Stimulated activated CD8-positive, alpha-beta memory T cell treated with anti-CD3 and anti-CD28 coated beads, Interleukin-4, amount 100 ng/mL, for 4 hours (primary cell): ENCODE measurements at places on chromosomes 3 and 15.
A peak's percentile ranks its signal among the peaks of the same experiment; 100 is the strongest.

DNA sequence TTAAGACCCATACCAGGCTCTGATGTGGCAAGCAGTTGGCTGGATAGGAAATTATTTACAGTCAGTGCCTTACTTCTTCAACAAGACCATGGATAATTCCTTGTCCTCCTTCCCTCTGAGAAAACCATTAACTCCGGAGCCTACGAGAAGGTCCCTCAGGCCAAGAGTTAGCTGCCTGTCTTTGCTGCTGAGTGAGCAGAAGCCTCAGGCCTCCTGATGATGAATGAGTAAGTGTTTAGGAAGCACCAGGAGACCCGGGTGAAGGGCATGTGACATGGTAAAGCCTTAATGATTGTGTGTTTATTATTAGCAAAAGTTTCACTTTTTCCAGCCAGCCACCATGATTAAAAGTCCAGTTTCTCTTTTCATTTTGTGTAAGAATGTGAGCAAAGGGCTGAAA, 174.9 kb upstream of the TOPAZ1 start:
- DNase-seq: no peak

DNA sequence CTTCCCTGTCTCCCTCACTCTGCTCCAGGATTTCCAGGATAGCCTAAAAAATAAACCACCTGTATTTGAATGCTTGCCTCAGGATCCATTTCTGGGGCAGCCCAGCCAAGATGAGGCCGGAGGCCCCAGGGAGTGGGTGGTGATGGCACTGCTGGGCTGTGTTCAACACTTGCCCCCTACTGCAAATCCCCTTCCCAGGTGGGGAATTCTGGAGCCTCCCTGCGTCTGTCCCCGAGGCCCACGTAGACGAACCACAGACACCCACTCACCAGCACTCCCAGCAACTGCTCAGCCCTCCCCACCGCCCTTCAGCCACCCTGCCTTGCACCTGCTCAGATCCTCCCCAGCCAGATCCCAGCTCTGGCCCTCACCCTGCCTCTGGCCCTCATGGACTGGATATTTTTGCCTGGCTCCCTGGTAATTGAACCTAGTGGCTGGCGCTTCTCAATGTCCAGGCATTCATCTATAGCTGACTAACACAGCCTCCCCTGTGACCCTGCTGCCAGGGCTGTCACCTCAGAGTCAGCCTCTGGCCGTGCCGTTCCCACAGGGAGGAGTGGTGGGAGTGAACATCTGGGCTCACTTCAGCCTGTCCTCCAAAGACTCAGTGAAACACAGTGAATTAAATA, 17.1 kb upstream of the EPB42 start:
- DNase-seq: no peak

DNA sequence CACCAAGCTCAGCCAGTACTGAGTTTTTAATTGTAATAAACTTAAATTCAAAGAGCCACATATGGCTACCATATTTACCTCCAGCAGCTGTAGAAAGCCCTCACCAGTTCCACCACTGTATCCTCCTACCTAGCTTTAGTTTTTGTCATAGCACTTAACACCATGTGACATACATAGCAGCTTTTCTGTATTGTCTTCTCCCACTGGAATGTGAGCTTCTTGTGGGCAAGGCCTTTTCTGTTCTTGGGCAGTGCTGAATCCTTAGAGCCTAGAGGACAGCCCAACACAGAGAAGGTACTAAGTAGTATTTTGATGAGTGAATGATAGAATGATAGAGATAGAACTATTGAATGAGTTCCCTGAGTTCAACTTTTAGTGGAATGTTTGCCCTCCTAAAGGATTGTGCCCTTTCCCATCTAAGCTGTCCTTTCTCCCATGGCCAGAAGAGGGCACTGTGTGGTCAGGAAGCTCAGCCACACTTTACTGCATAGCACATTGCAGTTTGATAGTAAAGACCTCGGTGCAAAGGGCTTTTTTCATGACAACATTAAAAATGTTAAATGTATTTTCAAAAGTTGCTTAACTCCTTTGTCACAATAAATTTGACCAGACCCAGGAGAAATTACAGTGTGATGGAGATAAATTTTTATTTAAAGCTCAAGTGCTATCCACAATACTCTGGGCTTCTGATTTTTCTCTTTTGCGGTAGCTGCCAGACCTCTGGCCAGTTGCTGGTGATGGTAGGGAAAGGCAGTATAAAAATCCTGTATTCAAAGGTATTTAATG, 115.8 kb downstream of the GHSR start:
- DNase-seq: peak; percentile 24

DNA sequence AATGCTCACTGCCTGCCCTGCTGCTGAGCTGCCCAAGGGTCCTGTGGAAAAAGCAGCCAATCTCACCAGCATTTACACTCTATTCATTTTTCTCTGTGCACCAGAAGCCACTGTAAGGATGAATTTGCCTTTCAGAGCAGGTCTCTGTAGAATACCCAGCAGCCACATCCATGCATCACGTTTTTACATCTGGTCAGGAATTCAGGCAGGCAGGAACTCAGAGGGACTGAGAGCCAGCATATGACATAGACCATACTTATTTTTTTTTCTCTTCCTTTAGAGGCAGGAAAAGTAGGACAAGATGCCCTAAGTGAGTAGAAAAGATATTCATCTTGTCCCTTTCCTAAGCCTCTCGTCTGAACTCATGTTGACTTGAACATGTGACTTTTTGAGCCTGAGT, 292.7 kb downstream of the EPHB1 start:
- DNase-seq: no peak

DNA sequence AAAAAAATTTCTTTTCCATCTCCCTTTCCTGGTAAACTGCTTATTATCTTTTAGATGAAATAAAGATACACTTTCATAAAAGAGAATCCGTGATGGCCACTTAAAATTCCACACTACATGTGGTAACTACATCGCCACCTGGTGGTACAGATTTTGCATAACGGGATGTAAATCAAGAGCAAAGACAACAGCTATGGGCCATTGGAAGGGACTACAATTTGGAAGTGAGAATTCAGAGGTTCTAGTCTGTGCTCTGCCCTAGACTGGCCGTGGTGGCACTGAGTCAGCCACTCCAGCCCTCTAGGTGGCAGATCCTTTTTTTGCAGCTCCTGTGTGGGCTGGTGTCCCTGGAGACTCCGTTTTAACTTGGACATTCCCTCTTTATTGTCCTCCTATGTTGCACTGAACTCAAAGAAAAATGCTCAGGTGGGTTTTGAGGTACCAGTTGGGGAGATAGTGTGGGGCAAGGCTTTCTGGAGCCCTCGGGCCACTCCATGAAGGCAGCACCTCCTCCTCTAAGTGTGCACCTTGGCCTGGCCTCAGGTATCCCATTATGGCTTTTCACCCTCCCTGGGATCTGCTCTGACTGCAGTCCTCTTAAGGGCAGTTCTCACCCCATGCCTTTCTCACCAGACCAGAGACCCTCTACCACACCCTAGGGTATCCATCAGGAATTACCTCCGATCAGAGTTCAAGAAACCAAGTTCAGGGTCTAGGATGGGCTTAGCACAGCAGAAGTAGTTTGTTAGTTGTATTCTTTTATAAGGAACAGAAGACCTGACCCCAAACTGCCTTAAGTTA, 54.9 kb downstream of the SPSB4 start:
- DNase-seq: no peak

DNA sequence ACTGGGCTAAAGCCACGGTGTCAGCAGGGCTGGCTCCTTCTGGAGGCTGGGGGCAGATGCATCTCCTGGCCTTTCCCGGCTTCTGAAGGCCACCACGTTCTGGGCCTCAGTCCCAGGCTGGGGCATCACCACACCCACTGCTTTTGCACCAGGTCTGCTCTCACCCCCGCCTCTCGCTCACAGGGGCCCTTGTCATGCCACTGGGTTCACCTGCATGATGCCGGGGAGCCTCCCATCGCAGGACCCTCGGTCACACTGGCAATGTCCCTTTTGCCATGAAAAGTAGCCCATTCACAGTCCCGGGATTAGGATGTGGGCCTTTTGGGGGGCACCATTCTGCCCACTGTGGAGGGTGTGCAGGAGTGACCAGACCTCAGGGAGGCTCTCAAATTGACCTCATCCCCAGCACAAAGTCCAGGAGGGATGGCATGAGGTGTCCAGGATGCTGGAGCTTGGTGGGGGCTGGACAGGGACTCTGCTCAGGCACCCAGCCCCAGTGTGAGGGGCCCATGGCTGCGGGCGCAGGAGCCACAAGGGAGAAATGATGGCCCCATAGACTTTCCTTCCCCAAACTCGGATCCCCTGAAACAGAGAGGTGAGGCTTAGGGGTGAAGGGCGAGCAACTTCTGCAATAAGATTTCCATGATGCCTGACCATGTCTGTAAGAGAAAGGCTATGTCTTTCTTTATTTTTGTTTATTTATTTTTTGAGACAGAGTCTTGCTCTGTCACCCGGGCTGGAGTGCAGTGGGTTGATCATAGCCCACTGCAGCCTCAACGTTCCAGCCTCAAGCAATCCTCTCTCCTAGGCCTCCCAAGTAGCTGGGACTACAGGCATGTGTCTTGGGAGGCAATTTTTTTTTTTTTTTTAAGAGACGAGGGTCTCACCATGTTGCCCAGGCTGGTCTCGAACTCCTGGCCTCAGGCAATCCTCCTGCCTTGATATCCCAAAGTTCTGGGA, 189.1 kb downstream of the GOLGA6L6 start:
- no peak for DNase-seq

- DNase-seq: no peak
Observed at GRCh38 chr3:188686324-188686723, 485.4 kb upstream of the TPRG1 start.

DNA sequence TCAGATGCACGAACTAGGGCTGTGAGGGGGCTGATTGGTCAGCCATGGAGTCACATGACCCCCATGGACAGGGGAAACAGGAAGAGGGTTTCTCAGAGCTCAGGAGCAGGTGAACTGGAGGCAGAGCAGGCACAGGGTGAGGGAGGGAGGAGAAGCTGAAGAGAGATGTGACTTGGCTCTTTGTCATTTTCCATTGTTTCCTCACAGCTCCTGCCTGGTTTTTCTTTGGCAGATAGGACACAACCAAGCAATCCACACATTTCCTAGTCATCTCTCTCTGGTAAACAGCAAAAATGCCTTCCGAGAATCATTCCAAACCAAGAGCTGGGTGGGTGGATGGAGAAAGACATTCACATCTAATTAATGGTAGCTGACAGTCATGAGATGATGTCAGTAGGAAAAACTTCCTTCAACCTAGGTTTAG, 43.4 kb upstream of the LMCD1 start:
- no peak for DNase-seq

DNA sequence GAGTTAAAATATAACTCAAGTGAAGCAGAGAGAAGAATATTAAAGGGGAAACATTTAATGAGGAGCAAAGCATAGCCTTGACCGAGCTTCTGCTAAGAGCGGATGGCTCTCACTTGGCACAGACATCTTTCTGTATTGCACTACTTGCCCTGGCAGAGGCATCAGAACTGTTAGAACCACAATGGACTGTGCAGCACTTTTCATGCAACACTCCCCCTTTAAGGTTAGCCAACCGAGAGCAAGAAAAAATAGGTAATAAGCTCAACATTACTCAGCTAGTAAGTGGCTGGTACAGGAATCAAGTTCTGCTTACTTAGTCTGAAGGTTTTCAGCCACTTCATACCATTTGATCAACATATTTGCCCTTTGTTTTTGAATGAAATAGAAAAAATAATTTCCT, 33.7 kb downstream of the CRTC3 start:
- DNase-seq: no peak

GRCh38 chr3:14329116-14329830, 73.1 kb upstream of the SLC6A6 start:
- DNase-seq: no peak

GRCh38 chr15:78620021-78620526, 722 bp downstream of the CHRNA3 start:
- DNase-seq: no peak

- no peak for DNase-seq
Observed at GRCh38 chr3:157204880-157205279, 44.9 kb upstream of the CCNL1 start.

DNA sequence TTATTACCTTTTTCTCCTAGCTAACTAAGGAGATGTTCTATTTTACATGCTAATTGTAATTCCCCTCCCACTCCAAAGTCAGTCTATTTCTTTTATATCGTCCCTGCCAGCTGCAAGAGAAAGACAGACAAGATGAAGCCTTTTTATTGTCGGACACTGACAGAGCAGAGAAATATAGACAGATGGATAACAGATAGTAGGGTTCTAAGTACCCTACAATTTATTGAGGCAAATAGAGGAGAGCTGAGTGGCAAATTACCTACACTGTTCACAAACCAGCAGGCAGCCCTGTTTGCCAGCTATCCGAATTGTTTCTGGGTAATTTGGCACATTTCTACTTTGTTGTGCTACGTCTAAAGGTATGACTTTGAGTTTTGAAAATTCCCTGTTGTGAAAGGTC, 392.3 kb upstream of the ZNF717 start:
- no peak for DNase-seq

DNA sequence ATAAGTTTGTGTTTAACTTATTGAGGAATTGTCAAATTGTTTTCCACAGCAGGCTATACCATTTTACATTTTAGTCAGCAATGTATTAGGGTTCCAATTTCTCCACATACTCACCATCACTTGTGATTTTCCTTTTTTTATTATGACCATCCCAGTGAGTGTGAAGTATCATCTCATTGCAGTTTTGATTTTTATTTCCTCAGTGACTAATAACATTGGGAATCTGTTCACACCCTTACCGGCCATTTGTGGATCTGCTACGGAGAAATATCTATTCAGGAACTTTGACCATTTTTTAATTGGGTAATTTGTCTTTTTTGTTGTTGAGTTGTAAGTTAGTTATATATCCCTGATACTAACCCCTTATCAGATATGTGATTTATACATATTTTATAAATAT, 54.8 kb upstream of the LMCD1 start:
- no peak for DNase-seq

DNA sequence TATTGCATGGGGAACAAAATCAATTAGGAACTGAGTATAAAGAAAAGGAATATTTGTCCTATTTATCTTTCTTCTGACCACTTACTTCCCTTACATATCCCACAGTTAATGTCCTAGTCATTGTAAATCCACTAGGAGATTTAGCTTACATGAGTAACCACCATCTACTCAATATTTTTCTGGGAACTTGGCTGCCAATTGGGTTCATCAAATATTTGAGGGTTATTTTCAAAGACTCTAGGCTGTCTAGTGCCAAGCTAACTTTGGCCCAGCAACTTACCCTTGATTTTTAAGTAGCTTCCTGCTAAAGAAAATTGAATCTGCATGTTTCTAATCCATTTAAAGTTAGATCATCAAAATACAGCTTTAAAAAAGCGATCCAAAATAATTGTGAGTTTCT, 362.5 kb upstream of the EPHA3 start:
- no peak for DNase-seq

DNA sequence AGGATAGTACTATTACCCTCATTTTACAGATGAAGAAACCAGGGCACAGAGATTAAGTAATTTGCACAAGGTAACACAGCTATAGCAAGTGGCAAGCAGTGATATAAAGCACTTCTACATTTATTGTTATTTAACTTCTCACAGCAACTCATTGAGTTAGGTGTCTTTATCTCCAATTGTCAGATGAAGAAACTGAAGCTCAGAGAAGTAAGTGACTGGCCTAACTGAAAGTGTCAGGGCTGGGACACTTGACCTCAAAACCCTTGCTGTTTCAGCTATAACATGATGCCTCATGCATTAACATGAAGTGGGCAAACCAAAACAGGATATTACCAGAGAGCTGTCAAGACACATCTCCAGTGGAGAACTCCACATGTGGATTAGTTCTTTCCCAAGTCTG, 65.8 kb upstream of the LEKR1 start:
- no peak for DNase-seq
